ENCODE measurements at places on chromosomes 2 and 18.

DNA sequence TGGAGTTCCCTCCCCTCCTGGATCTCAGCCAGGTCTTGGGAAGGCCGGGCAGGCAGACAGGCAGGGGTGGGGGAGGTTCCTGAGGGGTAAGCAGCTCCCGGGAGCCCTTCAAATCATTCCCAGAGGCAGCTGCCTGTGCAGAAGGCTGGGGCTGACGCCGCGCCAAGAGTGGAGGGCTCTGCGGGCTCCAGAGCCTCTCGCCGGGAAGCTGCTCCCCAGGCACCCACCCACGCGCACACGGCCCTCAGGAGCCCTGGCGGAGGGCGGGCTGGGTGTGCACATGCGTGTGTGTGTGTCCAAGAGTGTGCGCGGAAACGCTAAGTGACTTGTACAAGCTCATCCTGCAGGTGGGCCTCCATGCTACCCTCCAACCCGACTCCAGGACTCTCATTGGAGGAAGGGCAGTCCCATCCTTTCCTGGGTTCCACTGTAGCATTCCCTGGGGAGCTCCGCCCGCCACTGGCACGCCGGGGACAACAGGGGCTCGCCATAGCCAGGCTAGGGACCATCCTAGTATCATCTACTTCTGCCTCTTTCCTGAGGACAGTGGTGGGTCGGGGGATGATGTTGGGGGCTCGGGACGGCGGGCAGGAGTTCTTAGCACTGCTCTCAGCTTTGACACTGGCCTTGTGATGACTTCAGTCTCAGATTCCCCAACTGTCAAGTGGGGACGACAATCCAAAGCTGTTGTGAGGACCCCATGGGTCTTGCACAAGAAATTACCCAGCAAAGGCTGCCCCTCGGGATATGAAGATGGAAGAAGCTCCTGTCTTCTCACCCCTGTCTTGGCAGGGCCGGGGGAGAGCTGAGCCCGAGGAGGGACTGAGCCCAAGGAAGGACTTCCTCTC lies 50.3 kb downstream of the INHBB start:
- DNase-seq, result no peak

GRCh38 chr2:85273738-85274731 lies 53.8 kb downstream of the TGOLN2 start:
- DNase-seq, result peak; percentile 9

- no peak for DNase-seq
These were observed 30.0 kb upstream of the SLC3A1 start for GRCh38 chr2:44245083-44245861.

DNA sequence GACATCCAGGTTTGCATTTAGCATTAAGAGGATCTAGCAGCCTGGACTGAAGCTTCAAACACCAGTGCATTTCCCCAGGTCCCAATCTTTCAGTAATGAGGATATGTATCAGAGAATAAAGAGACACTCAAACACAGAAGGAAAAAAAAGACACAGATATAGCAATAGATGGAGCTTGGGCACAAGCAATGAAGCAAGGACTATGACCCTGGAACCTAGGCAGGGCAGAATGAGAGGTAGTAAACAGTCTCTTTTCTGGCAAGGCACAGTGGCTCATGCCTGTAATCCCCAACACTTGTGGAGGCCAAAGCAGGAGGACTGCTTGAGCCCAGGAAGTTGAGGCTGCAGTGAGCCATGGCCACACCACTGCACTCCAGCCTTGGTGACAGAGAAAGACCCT lies 80.7 kb upstream of the HNRNPA3 start:
- no peak for DNase-seq

DNA sequence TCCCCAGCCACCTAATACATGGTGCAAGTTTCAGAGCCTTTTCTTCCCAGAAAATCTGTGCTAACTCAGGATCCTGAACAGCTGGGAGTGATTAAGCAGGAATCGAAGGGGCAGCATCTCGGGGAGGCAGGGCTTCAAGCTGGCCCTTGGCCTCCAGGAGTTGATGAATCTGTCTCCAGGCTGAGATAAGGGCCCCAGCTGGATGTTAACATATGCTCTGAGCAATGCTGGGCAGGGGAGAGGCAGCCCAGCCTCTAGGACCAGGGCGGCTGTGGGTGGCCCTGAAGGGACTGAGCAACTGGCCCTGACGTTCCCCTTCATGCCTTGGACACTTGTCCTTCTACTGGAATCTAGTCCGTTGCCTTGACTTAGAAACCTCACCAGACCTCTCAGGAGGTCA lies 84.1 kb upstream of the EPC2 start:
- DNase-seq, result no peak
